ENCODE measurements at places on chromosomes 4 and X.

- no peak for DNase-seq
These were observed at the start of gene HTR2C for GRCh38 chrX:114583646-114584374. HTR2C (plus strand) TSS chrX:114584086; CDS start chrX:114726937, 142,851 bp downstream.

DNA sequence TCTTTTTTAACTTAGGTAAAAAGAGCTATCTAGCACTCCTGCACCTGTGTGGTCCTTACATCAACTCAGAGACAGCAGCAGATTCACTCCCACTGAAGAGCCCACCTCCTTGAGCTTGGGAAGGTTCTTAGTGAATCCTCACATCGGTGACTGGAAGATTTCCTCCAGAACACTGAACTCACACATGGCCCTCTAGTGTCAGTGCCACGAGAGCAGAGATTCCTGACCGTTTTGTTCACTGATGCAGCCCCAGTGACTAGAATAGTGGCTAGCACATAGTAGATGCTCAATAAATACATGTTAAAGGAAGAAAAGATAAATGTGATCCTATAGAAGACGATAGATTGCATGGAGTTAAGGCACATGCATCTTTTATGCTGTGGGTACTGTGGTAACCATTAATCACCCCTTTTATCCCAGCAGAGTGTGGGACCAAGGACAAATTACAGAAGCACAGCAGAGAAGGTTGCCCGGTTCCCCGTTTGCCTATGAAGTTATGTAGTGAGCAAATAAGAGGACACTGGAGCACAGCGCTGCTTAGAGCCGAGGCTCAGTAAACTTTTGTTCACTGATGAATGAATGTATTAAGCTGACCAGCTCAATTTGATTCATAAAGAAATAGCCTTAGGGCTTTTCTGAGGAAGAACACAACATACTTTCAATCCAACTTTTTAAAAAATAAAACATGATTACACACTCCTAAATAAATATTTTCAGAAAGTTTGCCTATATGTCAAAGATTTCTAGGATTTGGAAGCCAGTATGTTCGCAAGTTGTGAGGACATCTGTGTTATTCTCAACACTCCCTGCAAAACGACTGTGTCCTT, 8.7 kb downstream of the GASK1B start:
- no peak for DNase-seq

- no peak for DNase-seq
These were observed 60.8 kb upstream of the XAGE1B start for GRCh38 chrX:52577464-52578173.

DNA sequence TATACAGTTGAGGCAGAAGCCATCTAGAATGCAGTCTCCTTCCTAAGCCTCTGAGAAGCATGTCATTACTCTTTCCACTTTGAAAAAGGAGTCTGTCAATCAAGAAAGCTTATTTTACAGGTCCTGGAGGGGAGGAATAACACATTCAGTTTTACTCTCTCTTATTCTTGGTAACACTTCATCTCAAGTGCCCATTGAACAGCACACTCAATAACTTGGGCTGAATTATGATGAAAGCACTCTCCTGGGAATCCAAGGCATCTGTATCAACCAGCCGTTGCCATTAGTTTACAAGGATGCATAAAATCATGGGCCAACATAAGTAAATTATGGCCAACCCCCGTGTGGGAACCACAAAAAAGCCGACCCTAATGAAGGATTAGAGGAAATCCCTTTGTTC, 282.4 kb downstream of the C4orf33 start:
- no peak for DNase-seq

- no peak for DNase-seq
These were observed 503.9 kb downstream of the PDHA2 start for GRCh38 chr4:96343836-96344235.

- no peak for DNase-seq
These were observed 3.1 kb downstream of the MANBA start for GRCh38 chr4:102757681-102758080.

GRCh38 chr4:80340036-80340435, 4.5 kb downstream of the CFAP299 start:
- no peak for DNase-seq

DNA sequence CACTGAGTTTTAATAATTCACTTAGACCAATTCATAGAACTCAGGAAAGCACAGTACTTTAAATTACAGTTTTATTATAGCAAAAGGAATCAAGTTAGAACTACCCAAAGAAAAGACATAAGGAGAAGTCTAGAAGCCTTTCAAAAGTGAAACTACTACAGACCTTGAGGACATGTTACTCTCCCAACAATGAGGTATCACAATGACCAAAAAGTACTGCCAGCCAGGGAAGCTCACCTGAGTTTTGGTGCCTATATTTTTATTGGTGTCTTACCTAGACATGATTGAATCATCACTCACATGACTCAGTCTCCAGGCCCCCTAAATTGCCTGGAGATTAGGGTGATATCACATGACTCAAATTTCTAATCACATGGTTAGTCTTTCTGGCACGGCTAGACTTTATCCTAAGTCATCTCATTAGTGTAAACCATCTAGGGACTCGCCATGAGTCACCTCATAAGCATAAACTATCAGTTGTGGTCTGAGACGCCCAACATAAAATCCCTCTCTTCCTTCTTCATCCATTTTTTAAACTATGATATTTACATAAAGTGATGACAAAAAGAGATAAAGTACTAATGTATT, 372.3 kb downstream of the TMA16 start:
- no peak for DNase-seq

DNA sequence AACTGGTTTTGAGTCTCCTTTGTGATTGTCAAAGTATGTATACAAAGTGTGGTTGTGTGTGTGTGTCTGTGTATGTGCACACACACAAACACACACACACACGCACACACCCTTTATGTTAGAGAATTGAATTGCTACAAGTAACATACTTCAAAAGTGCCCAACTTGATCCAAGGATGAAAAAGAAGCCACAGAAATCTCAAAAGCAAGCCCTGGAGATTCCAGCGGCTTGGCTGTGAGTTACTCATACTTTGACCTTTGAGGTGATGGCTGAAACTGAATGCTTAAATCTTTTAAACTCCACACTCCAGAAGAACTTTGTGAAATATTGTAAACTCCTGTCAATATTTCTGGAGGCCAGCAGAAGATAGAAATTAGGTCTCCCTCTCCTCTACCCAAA, 168.4 kb upstream of the NRK start:
- DNase-seq = no peak

GRCh38 chrX:150162141-150162540, 201.0 kb upstream of the MAMLD1 start:
- no peak for DNase-seq

DNA sequence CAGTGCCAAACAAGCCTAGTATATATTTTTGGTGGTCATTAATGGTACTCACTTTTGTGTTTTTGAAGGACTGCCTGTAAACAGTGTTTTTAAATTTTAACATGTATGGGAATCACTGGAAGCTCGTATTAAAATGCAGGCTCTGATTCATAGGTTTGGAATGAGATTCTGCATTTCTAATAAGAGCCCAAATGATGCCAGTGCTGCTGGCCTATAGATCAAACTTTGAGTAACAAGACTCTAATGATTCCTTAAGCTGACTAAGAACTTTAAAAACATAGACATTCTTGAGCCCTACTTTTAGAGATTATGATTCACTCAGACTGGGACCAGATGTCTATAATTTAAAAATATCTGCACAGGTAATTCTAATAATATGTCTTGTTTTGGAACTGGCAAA, 823.2 kb upstream of the LCORL start:
- peak; percentile 2 for DNase-seq

DNA sequence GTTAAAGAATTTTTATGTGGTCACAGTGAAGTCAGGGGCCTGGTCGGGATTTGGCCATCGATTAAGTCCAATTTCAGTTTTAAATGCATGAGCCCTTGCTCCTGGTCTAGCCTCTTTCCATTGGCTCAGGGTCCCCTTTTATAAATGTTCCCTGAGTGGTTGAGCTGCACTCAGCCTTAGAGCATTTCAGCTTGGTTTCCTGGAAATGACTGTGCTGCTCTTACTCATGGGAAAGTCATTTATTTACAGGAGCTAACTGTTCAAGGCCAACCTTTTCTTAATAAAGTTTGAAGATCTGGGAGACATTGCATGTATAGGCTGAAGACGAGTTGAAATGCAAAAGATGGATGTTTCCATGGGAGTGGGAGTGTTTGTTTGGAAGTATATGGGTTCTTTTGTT, 98.8 kb upstream of the CLNK start:
- peak; percentile 85 for DNase-seq

DNA sequence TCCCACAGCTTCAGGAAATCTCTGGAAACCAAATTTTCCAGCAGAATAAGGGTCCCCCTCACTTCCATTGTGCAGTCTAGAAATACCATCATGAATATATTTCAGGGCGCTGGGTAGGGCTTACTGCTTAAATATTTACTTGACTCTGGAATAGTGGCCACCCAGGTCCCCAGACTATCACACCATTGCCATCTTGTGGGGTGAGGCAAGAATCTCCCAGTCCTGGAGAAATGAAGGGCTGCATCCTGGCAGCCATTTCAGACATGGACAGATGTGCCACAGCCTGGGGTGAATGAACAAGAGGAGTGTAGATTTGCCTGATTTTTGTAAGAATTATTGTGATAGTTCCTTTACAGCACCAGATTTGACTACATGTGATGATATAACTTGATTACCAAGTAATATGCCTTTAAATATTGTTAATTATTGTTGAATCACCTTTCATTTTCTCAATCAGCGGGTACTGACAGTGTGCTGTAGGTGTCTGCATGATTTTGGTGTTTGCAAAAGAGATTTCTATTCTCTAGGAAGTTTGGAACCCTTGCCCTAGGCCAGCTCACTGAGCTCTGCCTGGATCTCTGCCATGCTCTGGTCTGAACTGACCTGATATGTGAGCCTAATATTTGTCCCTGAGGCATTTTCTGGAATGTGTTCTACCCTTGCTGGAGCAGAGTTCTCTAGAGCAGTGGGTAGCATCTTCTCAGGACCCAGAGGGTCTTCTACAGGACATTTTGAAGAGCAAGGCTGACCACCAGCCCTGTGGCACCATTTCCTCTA, 183.4 kb downstream of the KIT start:
- peak; percentile 72 for DNase-seq

GRCh38 chr4:145171911-145172310, 8.5 kb downstream of the OTUD4 start:
- no peak for DNase-seq

- peak; percentile 96 for DNase-seq
These were observed at the start of gene SYAP1 for GRCh38 chrX:16719334-16720084. SYAP1 (plus strand) TSS chrX:16719612; CDS start chrX:16719725, 113 bp downstream.
